ENCODE measurements at places on chromosomes 4 and X.

DNA sequence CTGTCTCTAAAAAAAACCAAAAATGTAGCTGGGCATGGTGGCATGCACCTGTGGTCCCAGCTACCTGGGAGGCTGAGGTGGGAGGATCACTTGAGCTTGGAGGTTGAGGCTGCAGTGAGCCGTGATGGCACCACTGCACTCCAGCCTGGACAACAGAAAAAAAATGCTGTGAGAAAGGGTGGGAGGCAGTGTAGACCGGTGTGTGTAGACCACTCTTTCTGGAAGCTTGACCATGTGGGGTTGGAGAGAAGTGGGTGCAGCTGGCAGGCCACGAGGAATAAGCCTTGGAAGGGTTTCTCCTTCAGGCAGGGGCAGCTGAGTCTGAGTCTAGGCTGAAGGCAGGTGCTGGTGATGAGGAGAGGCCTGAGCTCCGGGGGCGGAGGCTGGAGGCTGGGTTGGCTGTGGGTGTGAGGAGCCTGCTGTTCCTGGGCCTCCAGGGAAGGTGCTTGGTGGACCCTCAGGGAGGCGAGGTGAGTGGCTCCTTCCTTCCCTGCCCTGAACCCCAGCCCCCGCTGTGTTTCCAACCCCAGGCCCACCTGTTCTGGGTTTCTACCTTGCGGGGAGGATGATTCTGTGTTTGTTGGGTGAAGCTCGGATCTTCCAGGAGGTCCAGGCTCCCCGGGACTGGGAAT is 9.3 kb upstream of the TBC1D14 start:
- no peak for DNase-seq

- no peak for DNase-seq
Measured at GRCh38 chrX:68830419-68831404, 1.9 kb downstream of the EFNB1 start.

GRCh38 chr4:57211131-57211530 is 100.9 kb upstream of the IGFBP7 start:
- DNase-seq: no peak

- no peak for DNase-seq
Measured at GRCh38 chrX:149007423-149007822, 497.7 kb downstream of the IDS start.

GRCh38 chr4:115688961-115689360 is 575.5 kb upstream of the NDST4 start:
- DNase-seq: no peak

- DNase-seq: no peak
Measured at GRCh38 chr4:188658958-188659522, 519.8 kb downstream of the TRIML1 start.

DNA sequence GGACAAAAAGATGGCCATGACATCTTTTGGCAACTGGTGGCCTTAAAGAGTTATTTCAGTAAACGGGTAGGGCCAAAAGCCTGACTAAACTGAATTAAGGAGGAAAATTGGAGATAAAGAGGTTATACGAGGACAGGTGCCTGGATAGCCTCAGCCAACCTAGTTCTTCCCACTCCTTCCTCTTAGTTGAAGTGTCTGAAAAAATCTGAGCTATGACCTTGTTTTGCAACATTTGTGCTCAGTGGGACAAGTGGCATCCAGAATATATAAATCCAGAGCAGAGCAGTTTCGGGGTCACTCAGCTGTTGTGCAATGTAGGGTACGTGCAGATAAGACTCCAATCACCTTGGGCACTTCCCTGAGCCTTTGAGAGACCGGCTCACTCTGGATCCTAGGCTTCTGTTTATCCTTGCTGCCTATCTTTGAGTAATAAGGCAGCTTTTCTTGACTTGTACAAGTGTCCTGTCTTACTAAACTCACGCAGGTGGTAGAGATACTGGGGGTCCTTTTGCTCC is 50.2 kb upstream of the MORC4 start:
- no peak for DNase-seq
